Dermis microvascular lymphatic vessel endothelial cell (primary cell): ENCODE measurements at places on chromosomes 11 and 22.
A peak's percentile ranks its signal among the peaks of the same experiment; 100 is the strongest.

GRCh38 chr22:47301820-47302475, 539.5 kb downstream of the TBC1D22A start:
- DNase-seq: no peak

DNA sequence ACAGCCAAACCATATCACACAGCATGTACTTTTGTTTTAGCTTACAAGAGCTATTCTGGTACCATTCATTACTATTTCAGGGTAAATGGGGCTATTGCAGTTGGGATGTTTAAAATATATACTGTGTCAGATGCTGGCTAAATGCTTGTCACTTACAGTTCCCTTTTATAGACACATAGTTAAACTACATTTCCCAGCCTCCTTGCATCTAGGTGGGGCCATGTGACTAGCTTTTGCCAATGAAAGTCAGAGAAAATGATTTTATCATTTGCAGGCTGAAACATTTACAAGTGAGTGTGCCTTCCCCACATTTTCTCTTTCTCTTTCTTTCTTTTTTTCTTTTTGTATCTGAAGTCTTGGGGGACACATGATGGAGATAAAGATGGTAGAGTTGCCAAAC, 7.8 kb upstream of the IFTAP start:
- no peak for DNase-seq

DNA sequence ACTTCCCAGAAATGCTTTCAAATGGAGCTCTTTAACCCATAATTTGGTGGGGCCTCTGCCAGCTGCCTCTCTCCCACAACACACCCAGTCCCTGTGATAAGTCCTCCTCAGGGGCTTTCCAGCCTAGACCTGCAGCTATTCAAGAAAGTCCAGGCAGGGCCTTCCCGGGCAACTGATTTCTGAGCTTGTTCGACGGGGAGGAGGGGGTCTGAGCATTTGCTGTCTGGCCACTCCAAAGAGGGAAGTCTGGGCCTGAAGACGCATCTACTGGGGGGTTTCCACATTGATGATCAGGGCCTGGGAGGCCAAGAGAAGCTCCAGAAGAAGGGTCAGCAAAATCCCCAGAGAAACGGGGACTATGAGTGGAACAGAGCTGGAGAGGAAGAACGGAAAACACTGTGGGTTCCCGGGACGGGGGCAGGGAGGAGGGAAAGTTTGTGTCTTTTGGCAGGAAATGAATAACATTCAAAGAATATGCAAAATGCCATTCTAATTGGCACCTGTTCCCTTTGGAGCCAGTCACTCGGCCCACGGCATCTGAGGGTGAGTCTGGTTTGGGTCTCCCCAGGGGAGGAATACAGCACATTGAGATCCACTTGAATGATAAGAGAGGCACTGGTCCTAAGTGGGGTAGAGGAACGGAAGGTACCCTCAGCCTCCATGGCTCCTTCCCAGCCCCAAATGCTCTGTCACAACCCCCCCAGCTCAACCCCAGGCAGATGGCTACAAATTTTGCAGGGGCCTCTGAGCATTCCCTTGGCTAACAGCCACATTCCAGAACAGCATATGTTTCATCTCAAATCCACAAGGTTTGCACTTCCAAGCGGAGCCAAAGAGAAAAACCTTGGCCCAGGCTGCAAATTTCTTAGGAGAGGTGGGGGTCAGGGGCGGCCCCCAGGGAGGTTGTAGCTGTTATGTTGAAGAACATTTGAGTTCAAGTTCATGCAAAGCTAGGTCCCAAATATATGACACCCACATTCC, 72.0 kb downstream of the RPUSD4 start:
- peak; percentile 20 for DNase-seq

DNA sequence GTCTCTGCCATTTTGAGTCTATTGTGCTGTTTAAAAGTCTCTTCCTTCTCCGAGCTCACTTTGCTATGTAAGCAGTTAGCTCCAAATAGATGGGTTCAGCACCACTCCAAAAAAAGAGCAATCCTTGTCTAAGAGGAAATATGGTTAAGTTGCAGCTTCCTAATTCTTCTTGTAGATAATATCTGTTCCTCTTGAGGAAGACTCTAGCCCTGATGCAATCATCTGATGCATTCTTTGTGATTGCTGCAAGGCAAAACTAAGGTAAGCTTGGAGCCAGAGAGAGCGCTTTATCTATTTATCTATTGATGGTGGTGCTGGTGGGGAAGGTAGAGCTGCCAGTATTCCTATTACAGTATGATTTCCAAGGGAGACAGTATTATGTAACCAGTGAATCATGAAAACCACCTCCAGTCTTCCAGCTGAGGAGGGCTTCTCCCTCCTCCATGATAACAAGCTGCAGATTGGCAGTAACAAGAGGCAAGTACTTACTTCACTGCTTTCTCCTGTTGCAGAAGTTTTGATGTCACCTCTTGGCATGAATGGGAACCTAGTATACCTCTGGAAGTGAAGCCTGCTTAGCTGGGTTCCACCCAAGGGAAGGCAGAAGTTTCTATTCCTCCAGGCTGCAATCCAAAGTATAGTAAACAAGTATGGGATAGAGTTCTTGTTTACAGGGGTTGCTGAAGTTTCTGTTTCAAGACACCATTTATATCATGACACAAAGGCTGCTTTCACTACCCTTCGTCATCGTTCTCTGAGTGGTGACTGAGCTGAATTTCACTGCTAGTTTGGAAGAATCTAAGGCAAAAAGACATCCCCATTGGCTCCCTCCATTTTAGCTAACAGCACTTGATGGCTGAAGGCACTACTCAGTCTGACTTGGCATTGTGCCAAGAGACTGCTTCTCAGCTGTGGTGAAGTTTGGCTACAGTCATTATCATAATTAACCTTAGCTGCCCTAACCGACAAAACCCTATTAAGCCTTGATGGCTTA, 49.7 kb downstream of the FDX1 start:
- DNase-seq: no peak

GRCh38 chr11:78868563-78868962, 293.9 kb upstream of the NARS2 start:
- no peak for DNase-seq

- DNase-seq: no peak
Observed at GRCh38 chr22:26141831-26142230, 27.4 kb upstream of the SEZ6L start.

DNA sequence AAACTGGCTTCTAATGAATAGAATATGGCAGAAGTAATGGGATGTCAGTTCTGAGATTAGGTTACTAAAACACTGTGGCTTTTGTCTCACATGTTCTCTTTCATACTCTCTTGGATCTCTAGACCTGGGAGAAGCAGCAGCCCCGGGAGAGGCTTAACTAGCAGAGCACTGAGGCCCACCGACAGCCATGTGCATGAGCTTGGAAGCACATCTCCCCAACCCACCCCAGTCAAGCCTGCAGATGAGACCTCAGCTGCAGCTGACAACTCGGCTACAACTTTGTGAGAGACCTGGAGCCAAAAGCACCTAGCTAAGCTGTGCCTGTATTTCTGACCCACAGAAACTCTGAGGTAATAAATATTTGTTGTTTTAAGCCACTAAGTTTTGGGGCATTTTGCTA, 100.8 kb downstream of the TRIM29 start:
- DNase-seq: no peak

DNA sequence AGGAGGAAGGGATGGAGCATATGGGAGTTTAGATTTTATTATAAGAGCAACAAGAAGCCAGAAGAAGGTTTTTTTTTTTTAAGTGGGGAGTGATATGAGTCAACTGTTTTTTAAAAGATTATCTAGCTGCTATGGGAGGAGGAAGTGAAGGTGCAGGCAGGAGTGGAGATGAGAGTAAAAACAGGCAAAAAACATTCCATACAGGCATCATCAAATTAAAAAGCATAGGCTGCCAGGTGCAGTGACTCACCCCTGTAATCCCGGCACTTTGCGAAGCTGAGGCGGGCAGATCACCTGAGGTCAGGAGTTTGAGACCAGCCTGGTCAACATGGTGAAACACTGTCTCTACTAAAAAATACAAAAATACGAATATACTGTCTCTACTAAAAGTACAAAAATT, 368.4 kb upstream of the MTNR1B start:
- no peak for DNase-seq

GRCh38 chr22:46289244-46289891, 7.3 kb upstream of the GTSE1 start:
- DNase-seq: no peak

DNA sequence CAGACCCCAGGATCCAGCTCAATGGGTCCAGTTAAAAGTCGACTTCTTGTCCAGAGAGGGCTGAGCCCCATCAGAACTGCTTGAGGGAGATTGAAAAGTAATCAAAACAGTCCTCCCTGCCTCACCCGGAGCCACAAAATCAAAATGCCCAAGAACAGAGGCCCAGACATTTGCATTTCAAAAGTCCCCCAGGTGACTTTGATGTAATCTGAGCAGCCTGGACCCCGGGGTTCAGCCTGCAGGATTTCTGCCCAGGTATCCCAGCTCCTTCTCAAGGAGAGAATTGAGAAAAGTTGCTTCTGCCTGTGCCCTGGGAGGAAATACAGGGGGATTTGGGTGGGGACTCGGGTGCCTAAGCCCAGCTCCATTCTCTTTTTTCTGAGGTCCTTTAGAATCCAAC, 1385.0 kb downstream of the TBC1D22A start:
- no peak for DNase-seq

GRCh38 chr11:122205036-122205435, 89.0 kb upstream of the BLID start:
- no peak for DNase-seq

- DNase-seq: peak; percentile 51
Observed at GRCh38 chr22:29043906-29044575, 17.6 kb downstream of the C22orf31 start.

- DNase-seq: no peak
Observed at GRCh38 chr22:36871669-36872081, 10.9 kb downstream of the NCF4 start.

GRCh38 chr11:121931748-121932352, 184.2 kb downstream of the BLID start:
- no peak for DNase-seq

- no peak for DNase-seq
Observed at GRCh38 chr11:87459351-87459750, 421.6 kb downstream of the TMEM135 start.

- no peak for DNase-seq
Observed at GRCh38 chr11:46364056-46364455, 16.8 kb downstream of the DGKZ start.

- no peak for DNase-seq
Observed at GRCh38 chr11:93476796-93477195, 66.4 kb downstream of the SMCO4 start.

- no peak for DNase-seq
Observed at GRCh38 chr22:26115266-26115665, 54.0 kb upstream of the SEZ6L start.

DNA sequence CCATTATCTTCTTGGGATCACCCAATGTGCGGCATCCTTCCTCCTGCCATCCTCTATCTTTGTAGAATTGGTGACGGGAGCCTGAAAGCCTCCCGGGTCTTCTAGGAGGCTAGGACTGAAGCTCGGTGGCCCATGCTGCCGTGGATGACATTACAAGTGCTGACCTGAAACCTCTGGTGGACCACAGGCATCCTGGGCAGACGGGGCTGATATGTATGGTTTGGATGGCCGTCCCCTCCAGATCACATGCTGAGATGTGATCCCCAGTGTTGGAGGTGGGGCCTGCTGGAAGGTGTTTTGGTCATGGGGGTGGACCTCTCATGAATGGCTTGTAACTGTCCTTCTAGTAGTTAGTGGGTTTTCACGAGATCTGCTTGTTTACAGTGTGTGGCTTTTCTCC, 1525.8 kb downstream of the BRD1 start:
- no peak for DNase-seq

DNA sequence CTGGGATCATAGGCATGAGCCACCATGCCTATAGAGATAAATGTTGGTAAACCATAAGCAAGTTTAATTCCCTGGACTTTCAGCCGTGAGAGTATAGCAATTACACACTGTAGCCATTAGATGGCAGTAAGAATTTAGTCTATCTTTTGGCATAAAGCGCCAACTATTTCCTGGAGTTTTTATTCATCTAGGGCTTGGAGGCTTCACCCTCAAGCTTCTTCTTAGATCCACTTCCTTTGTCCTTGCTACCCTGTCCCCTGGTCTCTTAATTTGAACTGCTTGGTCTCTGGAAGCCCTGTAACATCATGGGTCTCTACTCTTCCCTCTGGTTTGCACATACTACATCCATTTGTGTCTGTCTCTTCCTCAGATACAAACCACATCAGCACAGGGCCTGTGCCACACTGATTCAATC, 38.2 kb downstream of the OR10A6 start:
- DNase-seq: peak; percentile 64

DNA sequence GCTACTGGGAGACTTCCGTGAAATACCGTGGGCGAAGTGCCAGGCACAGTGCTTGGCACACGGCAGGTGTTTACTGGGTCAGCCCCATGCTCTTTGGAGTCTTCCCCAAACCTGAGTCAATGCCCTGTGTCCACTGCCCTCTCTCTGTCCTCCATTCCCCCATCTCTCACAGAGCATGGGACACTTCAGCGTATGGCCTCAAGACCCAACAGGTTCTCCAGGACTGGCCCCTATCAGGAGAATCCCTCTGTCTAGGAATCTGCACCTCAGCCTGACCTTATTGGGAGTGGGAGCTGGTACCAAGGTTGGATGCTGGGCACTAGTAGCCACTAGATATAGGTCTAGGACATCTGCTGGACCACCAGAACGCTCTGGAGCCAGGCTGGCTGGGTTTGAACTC, 67.2 kb upstream of the LMO1 start:
- DNase-seq: no peak

DNA sequence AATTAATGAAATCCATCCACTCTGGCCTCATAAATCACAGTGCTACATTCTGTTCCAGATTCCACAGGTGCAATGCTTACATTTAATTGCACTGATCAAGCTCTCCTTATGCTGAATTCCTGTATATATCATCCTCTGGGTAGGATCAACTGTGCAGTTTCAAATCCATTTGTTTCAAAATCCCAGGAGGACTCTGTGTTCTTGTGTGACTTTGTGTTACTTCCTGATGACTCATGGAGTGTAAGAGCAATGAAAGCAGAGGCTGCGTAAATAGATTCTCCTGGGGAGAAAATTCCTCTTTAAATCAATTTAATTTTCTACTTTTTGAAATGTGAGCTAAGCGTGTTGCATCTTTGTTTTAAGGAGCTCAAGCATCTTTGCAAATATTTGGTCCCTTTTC, 752.7 kb downstream of the METTL15 start:
- DNase-seq: peak; percentile 18

GRCh38 chr11:33701302-33702230, 940 bp upstream of the C11orf91 start:
- peak; percentile 96 for DNase-seq

DNA sequence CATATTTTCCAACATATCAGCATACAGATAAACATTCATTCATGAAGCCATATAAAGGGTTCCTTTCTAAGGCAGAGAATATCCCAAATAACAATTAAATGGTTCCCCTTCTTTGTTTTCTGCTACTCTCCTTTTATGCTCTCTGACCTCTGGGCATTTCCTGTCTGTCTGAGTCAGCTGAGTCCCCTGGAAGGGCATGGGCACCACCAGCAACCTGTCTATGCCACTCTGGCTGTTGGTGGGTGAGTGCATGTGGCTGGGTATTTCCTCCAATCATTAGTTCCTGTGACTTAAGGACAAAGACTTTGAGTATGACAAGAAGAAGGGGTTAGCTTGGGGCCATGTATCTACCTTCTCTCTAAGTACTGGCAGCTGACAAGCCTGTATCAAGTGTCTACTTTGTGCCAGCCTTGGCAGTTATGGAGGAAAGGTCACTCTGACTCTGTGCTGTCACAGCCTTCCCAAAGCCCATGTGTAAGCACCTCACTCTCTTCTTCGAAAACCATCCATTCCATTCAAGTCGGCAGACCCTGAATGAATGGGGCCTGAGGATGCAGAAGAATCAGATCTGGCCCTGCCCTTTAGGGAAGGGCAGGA, 86.3 kb upstream of the PHOX2A start:
- no peak for DNase-seq
